ENCODE measurements at places on chromosomes 16 and 17. TPM values are rescaled to one million over a fixed set of nuclear protein-coding genes. Genes with fewer than 3 reads are reported as not detected.
A peak's percentile ranks its signal among the peaks of the same experiment; 100 is the strongest.

Gene CD79B
- total RNA-seq = 67.1 TPM

DNA sequence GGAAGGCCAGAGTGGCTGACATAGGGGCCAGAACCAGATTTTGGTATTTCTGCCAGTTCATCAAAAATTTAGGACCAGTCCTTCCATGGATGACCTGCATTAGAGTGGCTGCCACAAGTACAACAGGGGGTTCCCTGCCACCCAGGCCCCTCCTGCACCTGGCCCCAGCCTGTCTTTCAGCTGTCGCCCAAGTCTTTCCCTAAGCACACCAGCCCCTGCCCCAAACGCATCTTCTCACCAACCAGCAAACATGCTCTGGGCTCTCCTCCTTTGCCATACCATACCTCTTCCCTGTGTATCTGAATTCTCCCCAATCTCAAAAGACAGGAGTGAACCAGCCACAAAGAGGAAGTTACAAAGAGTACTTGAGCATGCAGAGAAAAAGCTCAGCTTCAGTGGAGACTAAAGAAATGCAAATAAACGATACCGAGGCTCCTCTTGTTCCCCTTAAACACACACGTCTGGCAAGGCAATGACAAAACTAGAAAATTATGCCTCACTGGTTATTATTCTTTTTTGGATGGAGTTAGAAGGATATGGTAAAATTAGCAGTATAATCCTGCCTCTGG is 130.6 kb downstream of the DYNLRB2 start:
- DNase-seq = no peak

DNA sequence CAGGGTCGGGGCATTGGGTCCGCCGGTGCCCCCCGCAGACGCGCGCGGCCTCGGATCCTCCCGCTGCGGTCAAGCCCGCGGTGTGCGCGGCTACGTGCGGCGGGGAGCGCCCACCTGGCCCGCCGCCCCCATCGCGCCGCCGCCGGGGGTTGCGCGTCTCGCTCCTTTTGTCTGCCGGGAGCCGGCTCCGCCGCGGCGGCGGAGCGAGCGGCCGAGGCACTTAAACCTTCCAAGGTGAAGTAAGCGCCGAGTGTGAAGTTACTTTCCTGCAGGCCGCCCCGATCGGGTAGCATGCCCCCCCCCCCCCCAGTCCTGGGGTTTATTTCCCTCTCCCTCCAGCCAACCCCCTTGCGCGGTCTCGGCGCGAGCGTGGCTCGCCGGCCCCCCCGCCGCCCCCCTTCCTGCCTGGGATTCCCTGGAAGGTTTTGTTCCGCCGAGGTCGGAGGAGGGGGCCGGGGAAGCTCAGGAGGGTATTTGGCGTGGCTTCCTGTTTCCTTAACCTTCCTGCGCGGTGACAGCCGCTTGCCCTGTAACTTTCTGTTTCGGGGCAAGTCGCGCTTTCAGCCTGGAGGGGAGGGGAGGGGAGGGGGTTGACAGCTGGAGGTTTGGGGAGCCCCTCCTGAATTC is 56.6 kb upstream of the GSE1 start:
- peak; percentile 80 for DNase-seq

DNA sequence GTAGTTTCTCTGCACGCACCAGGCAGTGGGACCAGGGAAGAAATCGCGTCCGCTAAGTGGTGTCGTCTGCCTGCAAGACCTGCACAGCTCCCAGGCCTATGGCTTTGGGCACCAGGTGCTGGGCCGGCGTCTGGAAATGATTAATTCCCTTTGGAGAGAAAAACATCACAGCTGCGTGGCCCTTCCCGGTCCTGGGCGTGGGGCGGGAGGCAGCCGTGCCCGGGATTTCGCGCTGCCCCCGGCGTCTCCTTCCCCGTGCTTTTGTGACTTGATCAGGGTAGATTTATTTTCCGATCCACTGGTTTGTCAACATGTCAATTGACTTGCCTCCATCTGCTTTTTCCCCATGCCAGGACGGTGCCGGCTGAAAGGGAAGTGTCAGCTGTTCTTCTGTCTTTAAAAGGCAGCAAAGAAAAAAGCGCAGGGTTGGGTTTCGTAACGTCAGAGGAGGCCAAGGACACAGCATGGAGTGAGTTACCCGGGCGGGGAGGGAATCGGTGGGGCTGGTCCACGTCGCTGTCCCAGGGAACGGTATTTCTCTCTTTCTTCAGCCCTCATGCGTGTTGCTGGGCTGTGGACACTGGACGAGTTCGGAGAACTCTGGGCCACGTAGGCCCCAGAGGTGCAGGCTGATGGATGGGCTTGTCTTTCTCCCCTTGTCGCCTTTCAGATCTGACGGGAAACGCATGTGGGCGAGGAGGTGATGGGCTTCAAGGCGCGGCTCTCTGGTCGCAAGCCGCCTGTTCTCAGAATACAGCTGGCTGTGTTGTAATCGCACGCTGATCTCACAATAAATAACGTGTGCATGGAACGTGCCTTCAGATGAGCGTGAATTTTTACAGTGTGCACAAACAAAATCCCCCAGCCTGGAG is 188.1 kb upstream of the ZNF469 start:
- no peak for DNase-seq

GRCh38 chr17:72175787-72176515 is 55.1 kb downstream of the SOX9 start:
- no peak for DNase-seq

GRCh38 chr16:56983211-56983751 is 6.1 kb upstream of the NLRC5 start:
- DNase-seq = no peak

DNA sequence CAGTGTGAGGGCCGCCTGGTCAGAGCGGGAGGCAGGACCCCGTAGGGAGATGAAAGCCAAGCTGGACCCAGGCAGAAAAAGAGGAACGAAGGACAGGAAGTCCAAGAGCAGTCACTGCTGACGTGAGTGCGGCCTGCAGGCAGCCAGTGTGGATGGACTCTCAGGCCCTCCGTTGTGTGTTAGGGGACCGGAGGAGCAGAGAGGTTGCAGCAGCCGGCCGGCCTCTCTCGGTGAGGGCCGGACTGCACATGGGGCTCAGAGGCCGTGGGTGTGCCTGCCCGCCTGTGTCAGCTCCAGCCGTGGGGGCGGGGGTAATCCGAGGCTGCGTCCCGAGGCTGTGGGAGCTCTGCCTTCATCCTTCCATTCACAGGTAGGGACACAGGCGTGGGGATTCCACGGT is 67.4 kb downstream of the JPH3 start:
- DNase-seq = no peak

- no peak for DNase-seq
These were observed 150.7 kb downstream of the PRKCB start for GRCh38 chr16:23986455-23986854.

Gene XYLT1
- total RNA-seq = 71.9 TPM
